ENCODE measurements at places on chromosomes 5 and 9.

GRCh38 chr9:114558027-114558675 lies 29.4 kb upstream of the ATP6V1G1 start:
- no peak for DNase-seq

DNA sequence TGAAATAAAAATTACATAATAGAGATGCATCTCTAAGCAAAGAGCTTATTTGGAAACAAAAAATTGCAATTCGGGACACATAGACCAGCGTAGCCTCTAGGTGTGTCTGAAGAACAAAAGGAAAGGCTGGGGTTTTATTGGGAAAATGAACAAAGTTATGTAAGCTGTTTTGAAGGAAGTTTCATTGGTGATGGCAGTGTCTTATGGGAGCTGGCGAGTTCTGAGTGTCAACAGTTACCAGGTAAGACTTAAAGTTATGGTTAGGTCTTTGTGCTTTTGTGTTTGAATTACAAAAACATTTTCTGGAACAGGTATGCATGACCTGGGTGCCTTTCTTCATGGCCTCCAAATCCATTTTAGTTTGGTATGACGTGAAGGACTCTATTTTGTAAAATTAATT lies 48.9 kb downstream of the SLC27A6 start:
- DNase-seq = no peak

DNA sequence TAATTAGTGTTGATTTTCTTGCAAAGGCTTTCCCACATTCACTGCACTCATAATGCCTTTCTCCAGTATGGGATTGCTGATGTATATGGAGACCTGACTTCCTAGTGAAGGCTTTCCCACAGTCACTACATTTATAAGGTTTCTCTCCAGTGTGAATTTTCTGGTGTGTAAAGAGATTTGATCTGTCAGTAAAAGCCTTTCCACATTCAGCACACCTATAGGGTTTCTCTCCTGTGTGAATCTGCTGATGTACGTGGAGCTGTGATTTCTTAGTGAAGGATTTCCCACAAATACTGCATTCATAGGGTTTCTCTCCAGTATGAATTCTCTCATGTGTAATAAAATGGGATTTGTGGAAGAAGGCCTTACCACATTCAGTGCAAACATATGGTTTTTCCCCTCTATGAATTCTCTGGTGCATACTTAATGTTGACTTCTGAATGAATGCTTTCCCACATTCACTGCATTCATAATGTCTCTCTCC lies 31.1 kb downstream of the ZNF484 start:
- DNase-seq = no peak

DNA sequence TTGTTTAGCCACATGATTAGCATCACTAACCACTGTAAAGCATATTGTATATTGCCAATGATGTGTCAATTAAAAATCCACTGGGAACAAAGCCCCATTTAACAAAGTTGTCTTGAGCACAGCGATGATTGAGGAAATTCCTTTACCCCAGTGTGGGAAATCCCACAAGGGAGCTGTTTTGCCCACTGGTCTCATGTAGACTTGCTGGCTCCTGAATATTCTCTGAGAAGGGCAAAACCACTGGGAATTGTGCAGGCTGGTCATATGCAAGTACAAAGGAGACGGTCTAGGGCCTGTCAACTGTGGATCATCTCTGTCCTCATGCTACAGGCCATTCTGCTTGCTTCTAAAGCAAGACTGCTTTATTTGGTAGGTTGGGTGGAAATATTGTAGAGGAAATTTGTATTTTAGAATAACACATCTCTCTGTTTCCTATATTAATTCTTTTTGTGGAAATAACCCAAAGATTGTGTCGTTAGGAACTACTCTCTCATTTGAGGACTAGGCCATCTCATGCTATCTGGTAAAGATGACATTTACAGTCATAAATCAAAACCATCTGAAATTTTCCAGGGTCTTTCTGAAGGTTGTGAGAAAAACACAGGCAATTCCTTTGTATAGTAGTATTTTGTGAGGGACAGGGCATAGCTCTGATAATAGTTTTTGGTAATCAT lies 60.2 kb downstream of the PARP8 start:
- no peak for DNase-seq

DNA sequence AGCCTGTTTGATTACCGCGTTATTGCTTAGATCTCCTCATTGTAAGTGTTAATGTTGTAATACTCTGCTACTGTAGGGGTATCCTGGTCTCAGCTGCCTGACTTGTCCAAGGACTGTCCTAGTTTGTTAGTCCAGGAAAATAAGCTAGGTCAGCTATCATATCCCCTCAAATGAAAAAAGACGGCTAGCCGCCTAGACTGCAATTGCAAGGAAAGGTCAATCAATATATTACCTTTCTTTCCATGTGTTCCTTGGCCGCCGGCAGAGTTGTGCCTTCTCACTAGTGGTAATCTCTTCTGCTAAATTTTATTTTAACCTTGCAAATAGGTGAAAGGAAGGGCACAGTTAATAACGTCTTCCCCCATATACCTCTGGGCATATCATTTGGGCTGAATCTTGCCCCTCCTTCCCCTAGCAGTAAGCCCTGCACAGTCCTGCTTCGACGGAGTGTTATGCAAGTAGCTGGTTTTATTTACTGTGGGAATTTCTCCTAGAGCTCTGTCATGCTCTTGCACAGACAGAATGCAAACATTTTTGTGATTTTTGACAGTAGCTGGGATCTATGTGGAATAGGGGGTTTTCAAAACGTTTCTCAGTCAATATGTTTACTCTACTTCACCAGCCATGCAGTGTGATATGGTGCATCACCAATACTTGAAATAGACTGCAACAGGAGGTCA lies 288.5 kb downstream of the MAST4 start:
- no peak for DNase-seq

DNA sequence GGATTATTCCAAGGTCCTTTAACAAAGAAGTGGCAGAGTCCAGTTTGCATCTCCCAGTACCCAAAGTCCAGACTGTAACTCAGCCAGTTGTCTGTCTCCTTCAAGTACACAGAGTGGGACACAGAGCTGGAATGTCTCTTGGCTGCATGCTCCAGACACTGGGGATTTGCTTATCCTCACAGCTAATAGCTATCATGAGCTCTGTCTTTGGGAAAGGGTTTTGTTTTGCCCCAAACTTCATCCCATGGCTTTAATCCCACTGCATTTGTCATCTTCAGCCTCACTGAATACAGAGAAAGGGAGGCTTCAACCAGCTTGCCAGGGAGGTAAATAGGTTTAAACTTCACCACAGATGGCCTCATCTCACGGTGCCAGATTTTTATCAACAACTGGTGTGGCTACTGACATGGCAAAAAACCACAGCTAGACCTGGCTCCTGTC lies 412.2 kb upstream of the SLC24A2 start:
- DNase-seq = no peak

GRCh38 chr5:108345541-108346171 lies 36.2 kb downstream of the FBXL17 start:
- no peak for DNase-seq

DNA sequence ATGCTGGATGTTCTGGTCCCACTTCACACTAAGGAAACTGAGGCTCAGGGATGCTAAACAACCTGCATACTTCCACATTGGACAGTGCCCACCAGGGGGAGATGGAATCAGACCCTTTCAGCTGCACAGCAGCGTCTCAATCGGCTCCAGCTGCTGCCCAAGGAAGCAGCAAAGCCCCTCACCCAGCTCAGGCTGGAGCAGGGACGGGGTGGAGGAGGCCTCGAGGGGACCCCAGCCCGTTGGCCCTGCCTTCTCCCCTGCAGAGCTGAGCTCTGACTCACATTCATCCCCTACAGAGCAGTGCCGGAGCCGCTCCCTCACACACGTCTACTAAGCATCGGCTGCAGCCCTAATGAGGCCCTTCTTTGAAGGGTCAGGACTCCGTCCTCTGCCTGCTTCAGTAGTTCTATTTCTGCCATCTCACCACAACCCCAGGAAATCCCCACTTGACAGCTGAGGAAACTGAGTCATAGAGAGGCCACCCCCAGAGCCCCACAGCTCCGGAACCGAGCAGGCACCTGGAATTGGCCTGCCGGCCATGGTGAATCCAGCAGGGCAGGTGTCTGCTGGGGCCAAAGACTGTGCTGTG lies 21.5 kb upstream of the SUSD3 start:
- DNase-seq = no peak

DNA sequence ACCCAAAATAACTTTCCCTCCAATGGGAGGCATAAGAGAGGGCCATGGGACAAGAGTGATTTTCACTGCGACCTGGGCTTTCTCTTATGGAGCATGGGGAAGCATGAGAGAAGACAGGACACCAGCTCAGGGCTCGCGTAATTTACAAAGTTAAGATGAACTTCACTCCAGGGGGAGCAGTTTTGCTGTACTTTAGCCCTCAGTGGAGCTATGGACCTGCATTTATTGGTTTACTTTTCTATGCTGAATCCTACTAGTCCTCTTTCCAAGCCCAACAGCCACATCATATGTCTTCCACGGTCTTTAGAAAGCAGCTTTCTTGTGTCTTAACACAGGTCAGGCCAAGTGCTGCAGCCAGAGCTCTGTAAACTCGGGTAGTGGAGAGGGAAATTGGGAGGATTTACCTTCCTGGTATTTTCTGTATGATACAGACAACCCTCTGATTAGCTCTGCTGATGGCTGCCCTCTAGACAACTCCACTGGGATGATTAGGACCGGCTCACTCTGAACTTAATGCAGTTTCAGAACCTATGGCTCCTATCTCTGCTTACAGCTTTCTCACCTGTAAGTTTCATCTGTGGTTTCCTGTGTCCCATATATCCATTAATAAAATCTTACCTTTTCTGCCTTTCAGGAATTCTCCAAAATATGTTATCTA lies 581.0 kb upstream of the RORB start:
- no peak for DNase-seq

- DNase-seq = no peak
Observed at GRCh38 chr5:130706696-130707095, 458.4 kb downstream of the HINT1 start.

GRCh38 chr9:35905051-35905781 lies 786 bp upstream of the HRCT1 start:
- no peak for DNase-seq

GRCh38 chr9:98983295-98984268 lies 39.9 kb downstream of the COL15A1 start:
- no peak for DNase-seq

- no peak for DNase-seq
Observed at GRCh38 chr5:146005264-146005663, 68.9 kb downstream of the SH3RF2 start.

- DNase-seq = no peak
Observed at GRCh38 chr5:135193213-135194125, 159.4 kb upstream of the PITX1 start.

- DNase-seq = no peak
Observed at GRCh38 chr5:169195601-169196000, 105.3 kb downstream of the SLIT3 start.

GRCh38 chr5:76718880-76719279 lies 3.0 kb downstream of the F2R start:
- no peak for DNase-seq

DNA sequence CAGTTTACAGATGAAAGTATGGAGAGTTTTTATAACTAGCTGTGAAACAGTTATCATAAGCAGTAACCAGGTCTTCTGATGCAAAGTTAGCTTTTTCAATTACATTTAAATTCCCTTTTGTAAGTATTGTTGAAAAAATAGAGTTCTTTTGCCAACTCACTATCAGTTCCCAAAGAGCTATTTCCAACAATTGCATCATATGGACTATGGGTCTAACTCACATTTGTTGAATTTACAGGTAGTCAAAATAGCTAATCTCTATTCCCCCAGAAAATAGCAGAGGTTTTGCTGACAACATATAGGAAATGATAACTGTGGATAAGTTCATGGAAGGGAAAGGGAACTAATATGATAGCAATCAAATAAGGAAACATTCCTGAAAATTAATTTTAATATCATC lies 1.4 kb downstream of the SPINK1 start:
- DNase-seq = no peak

GRCh38 chr9:109319626-109320241 lies 1.1 kb downstream of the EPB41L4B start:
- DNase-seq = no peak

- no peak for DNase-seq
Observed at GRCh38 chr5:33316773-33317172, 124.0 kb upstream of the TARS1 start.

DNA sequence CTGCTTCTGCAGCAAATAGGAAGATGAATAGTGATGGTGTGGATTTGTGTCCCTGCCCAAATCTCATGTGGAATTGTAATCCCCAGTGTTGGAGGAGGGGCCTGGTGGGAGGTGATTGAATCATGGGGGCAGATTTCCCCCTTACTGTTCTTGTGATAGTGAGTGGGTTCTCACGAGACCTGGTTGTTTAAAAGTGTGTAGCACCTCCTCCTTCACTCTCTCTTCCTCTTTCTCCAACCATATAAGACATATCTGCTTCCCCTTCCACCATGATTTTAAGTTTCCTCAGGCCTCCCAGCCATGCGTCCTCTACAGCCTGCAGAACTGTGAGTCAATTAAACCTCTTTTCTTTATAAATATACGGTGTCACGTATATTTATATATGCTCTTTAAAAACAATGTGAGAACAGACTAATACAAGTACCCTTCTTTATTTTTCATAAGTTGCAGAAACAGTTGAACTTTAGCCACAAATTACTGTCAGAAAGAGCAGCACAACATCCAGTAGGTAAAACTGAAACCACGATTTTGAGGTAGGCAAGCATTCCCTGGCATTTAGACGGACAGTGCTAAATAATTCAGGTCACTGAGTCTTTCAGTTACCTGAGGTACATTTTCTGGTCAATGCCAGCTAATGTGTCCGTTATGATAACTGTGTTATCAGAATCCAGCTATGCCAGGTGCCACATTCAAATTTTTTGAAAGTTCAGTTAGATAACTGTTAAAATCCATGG lies 79.3 kb upstream of the SPEF2 start:
- no peak for DNase-seq

GRCh38 chr9:79788662-79789061 lies 216.9 kb downstream of the TLE4 start:
- no peak for DNase-seq

GRCh38 chr9:111871499-111871855 lies 25.1 kb upstream of the UGCG start:
- no peak for DNase-seq

GRCh38 chr9:130444565-130445221 lies at the start of gene ASS1:
TSS of gene ASS1 (plus strand) at chr9:130444961. CDS start at chr9:130452229, 7,268 bp downstream.
- DNase-seq = peak; percentile 89

DNA sequence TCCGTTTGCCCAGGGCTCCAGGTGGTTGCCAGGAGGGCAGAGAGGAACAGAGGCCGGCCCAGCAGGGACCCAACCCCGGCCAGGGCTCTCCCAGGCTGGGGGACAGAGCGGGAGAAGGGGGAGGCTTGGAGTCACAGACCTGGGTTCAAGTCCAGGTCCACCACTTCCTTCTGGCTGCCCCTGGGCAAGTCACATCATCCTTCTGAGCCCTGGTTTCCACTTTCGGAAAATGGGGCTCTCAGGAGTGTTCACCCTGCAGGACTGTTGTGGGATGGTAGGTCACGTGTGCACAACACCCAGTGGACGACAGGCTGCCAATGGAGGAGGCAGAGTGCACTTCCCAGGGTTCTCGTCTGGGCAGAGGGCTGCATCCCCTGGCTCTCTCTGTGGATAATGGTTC lies 245.4 kb downstream of the PBX3 start:
- no peak for DNase-seq

DNA sequence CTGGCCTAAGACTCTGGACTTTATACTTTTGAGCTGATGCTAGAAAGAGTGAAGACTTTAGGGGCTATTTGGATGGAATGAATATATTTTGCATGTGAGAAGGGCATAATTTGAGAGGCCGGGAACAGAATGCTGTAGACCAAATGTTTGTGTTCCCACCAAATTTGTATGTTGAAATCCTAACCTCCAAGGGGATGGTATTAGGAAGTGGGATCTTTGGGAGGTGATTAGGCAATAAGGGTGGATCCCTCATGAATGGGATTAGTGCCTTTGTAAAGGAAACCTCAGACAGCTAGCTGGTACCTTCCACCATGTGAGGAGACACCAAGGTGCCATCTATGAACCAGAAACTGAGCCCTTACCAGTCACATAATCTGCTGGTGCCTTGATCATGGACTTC lies 165.1 kb upstream of the S1PR3 start:
- DNase-seq = no peak
